Activated CD8-positive, alpha-beta T cell treated with anti-CD3 and anti-CD28 coated beads for 36 hours (primary cell): ENCODE measurements at places on chromosomes 1 and 21.

GRCh38 chr21:36263797-36264196 is 56.2 kb upstream of the MORC3 start:
- DNase-seq, result no peak

DNA sequence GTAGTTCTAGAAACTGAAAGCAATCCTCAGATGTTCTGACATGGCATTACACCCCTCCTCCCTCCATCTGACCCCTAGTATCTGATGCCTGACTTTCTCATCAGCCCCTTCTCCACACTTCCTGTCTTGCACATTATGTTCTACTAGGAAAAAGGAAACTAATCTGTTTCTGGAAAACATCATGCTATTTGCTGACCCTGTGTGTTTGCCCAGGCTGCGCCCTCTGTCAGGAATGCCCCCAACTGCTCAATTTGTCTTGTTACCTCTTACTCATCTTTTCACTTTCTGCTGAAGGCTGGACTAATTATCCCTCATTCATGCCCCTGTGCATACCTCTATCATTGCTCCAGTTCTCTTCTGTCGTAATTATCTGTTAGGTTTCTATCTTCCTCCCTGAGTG is 37.5 kb upstream of the DAB1 start:
- no peak for DNase-seq

GRCh38 chr1:200535605-200536004 is 84.9 kb downstream of the KIF14 start:
- peak; percentile 49 for DNase-seq

DNA sequence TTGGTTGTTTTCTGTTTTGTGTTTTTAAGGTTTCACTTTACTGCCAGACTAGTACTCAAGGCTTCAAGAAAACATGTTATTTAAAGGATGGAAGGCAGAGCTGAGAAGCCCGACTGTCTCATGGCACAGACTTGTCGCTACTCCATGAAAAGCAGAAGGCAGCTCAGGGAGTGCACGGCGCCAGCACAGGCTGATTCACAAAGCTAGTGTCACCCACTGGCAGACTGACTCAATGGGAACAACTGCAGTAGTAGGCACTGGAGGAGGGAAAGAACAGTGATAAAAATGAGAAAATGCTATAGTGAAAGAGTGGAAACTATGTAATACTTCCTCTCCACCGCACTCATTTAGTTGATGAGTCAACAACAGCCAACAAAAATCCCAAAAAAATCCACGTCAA is 14.7 kb downstream of the HSF2BP start:
- no peak for DNase-seq

- DNase-seq, result no peak
Measured at GRCh38 chr1:167225920-167226319, 5.2 kb downstream of the POU2F1 start.

- no peak for DNase-seq
Measured at GRCh38 chr1:37342736-37343135, 131.6 kb upstream of the ZC3H12A start.

DNA sequence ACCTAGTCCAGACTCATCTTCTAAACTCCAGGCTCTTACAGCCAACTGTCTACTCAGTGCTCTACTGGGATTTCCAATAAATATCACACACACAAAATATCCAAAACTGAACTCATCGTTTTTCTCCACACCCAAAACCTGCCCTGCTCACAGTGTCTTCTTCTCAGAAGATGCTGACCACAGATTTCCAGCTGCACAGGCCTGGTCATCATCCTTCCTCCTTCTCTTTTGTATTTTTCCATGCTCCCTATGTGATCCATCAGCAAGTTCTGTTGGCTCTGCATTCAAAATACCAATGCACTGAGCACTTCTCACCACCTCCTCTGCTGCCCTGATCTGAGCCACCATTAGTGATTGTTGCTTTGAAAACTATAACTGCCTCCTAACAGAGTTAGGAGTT is 159.5 kb upstream of the KAZN start:
- no peak for DNase-seq

GRCh38 chr1:93061895-93062792 is 16.9 kb upstream of the MTF2 start:
- peak; percentile 71 for DNase-seq

DNA sequence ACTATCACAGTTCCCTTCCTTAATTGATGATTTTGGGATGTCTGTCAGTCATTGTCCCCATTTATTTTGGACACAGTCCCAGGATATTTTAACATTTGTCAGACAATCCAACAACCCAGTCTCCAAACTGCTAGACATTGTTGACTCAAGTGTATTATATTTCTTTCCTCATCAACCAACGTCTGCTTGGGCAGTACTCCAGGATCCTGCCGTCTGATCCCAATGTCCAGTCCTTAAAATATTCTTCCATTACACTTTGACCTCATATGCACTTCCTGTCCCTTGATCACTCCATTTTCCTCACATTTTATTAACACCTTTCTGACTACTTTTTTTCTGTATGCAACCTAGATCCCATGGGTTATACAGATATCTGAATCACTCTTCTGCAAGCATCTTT is 39.8 kb upstream of the KIAA0040 start:
- no peak for DNase-seq

DNA sequence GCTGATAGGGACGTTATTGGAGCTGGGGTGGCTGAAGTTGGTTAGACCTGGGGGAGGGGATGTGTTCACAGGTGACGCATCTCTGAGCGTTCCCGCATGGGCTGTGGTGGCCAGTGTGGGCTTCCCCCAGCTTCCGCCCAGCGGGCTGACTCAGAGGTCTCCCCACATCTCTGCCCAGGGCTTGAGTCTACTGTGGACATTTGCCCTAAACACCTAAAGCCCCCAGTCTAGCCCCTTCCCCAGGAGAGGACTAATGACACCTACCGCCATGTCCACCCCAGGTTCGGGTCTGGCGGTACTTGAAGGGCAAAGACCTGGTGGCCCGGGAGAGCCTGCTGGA is 2.0 kb downstream of the AGRN start:
- no peak for DNase-seq

- DNase-seq, result peak; percentile 80
Measured at GRCh38 chr1:87335175-87335884, 6.7 kb downstream of the LMO4 start.

GRCh38 chr1:160837558-160838205 is 25.0 kb downstream of the CD244 start:
- peak; percentile 92 for DNase-seq

DNA sequence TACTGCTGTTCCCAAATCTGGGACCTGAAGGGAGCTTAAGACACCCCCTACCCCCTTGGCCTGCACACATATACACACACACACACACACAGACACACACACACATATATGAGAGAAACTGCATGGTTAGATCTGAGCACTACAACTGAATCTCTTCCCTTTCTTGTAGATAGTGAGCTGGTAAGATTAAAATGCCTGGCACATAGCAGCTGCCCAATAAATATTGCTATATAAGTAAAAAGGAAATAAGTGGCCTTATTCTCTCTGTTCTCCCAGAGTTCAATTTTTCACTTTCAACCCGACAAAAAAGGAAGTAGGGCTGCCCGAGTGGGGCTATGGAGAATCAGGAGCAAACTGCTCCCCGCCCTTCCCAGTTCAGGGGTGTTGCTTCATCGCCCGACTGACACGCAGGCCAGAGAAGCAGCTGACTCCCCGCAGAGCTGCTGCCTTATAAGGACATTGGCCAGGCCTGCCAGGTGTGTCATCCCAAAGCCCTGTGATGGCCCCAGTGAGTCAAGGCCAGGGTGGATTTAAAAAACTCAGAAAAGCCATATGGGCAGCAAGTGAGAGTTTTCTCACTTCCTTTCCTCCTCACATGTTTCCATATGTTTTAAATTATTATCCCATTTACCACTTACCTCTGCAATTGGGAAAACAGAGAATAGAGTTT is 106.5 kb upstream of the SLC44A3 start:
- DNase-seq, result peak; percentile 18

DNA sequence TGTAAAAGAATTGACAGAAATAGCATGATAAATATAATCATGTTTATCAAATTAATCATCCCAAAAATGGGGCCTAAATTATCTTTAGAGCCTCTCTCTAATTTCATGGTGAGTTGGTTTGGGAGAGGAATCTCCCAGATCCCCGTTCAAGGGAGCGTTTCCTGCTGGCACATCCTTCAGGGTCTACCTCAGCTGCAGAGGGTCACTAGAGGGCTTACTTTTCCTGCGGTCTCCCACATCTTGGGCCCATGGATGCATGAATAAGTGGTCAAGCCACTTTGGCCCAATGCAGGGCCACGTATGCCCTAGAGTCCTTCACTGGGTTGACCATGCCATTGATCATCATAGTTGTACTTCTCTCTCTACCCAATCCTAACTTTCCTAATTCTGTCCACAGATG is 164.1 kb downstream of the USP25 start:
- no peak for DNase-seq

DNA sequence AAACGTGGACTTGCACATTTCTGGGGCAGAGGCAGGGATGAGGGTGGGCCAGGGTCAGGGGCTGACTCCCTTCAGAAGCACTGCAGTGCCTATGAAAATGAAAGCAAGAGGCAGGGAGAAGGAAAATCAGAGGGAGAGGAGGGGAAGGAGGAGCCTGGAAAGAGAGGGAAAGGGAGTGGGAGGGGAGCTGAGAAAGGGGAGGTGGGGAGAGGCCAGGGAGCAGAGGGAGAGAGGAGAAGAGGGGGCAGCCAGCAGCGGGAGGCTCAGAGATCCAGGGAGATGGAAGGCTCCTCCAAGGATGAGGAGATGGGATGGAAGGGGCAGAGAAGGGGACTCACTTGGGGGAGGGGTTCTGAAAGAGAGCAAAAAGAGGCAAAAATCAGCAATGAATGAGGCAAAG is 96.3 kb upstream of the KLHDC7A start:
- DNase-seq, result no peak

DNA sequence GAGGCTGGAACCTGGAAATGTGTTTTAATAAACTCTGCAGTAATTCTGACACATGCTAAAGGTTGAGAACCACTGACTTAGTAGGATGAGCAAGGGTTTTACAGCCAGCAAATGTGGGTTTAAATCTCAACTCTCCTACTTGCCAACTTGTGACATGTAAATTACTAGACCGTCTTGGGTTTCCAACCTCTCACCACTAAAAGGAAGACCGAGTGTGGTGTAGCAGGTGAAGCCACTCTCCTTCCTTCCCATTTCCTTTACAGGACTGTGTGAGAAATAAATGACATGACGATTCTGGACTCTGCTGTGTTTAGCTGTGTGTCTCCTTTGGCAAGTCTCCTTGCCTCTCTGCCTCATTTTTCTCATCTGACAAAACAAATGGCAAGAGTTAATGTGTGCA is 49.5 kb upstream of the DNAJC6 start:
- DNase-seq, result no peak

- DNase-seq, result peak; percentile 32
Measured at GRCh38 chr1:173405834-173406233, 71.3 kb upstream of the PRDX6 start.

- no peak for DNase-seq
Measured at GRCh38 chr1:67787746-67788145, 45.5 kb downstream of the GNG12 start.

DNA sequence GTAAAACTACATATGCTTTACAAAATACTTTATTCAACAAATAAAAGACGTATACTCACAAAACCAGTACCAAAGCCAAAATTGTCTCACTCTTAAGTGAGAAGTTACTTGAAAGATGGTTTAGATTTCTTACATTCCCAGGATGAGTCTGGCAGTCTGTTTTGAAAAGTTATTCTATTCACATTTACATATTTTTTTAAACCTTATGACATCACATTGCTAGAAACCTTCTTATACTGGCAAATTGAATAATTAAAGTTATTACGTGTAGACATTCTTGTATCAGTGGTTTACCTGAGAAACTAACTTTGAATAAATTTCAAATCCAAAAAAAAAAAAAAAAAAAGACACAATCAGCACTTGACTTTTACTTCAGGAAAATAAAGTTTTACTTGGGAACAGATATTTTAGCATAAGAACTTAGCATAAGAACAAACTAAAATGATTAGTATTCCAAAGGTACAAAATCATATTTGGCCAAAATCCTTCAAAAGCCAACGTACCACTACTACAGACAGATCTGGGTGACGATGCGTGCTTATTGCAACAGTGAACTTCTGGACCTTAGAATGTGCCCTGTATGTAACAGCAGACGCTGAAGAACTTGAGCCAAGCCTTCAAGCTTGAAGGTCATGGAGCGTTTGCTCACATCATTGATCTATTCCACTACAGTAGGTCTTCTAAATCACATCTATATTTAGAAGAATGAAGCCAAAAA is 2.5 kb downstream of the CDC42BPA start:
- DNase-seq, result no peak

GRCh38 chr1:28163496-28164161 is 12.9 kb downstream of the PTAFR start:
- DNase-seq, result no peak

DNA sequence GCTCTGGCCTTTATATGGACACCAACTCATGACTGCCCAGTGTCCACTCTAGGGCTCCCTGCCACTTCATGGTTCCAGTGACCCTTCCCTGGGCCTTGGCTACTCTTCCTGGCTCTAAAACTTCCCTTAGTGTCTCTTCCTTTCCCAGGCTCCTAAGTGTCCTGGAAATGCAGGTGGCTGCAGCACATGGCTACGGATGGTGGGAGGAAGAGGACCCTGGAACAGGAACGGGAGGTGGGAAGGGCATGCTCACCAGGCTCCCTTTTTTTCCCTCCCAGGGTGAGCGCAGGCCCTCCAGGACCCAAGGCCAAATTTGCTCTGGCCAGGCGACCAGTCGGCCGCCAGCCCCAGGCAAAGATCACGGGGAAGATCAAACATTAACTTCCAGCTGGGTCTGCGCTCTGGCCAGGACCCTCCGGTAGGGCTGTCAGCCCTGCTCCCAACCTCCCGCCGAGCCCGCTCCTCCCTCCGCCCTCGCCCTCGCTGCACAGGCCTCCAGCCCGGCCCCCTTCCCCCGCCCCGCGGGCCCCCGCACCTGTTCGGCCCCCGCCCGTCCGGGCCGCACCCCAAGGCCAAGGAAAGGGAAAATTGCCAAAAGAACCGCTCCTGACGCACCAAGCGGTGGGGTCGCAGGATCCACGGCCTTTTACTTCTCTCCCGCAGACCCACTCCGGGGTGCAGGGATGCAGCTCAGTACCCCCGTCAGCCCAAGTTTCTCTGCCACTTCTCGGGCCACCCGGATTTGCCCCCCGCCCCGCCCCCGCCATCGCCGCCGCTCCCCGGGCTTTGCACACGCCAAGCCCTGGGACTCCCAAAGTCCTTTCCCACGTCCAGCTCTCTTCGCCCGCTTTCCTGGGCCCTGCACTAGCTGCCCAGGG is 894 bp downstream of the TCEA3 start:
- peak; percentile 10 for DNase-seq
